ENCODE measurements at places on chromosomes 2 and 18.

DNA sequence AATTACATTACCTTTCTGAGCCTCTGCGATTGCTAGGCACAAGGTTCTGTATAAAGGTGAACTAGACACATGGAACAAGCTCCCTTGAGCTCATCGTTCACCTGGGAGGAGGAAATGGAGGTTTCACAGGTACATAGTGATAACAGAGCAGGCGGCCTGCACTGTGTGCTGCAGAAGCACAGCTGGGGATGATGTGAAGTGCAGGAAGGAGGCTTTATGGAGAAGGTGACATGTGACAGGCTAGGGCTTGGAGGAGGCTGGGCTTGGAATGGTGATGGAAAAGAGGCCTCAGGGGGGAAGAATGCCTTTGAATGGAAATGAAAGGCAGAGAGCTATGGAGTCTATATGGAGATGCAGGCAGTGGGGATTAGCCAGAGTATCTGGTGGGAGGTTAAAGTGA is 22.9 kb downstream of the MARCHF4 start:
- DNase-seq, result no peak

DNA sequence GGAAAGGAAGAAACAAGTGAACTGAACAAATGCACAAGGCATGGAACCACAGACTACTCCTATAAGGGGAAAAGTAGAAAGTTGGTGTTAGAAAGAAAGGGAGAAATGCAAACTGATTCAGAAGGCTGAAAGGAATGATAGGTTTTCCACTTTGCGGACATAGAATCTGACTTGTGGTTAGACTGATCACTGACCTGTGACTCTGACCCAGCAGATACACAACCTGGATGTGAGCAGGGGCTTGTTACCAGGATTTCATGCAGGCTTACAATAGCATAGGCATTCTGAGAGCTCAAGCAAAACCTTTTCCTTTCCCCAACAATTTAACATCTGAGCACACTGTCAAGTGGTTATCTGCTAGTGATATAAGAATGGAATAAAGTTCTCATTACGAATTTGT is 237.0 kb upstream of the CDH20 start:
- no peak for DNase-seq

- no peak for DNase-seq
Observed at GRCh38 chr2:140122001-140122400, 1341.8 kb upstream of the NXPH2 start.

GRCh38 chr2:45925636-45926366 is 274.3 kb downstream of the PRKCE start:
- no peak for DNase-seq

GRCh38 chr18:34707670-34708069 is 2.4 kb upstream of the DTNA start:
- no peak for DNase-seq

DNA sequence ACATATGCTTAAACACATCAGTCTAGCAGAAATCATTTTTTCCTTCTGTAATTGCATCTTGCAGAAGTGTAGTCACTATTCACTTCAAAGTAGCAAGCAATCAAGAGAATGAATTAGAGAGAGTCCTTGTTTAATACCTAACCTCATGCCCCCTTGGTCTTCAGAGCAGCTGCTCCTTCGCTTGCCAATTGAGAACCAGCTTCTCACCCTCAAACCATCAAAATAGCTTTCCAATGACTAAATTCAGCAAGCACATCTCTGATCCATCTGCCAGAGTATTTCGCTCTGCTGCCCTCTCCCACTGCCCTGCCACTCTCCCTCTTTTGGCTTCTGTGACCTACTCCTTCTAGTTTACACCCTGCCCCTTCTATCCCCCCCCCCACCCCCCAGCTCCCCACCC is 120.7 kb upstream of the AGAP1 start:
- no peak for DNase-seq

- no peak for DNase-seq
Observed at GRCh38 chr18:4704781-4705180, 249.7 kb upstream of the DLGAP1 start.

- no peak for DNase-seq
Observed at GRCh38 chr18:51350081-51350480, 152.6 kb upstream of the MEX3C start.

- no peak for DNase-seq
Observed at GRCh38 chr18:46414863-46415262, 242.2 kb downstream of the LOXHD1 start.

GRCh38 chr18:9517869-9518268 is 42.6 kb downstream of the RALBP1 start:
- no peak for DNase-seq

DNA sequence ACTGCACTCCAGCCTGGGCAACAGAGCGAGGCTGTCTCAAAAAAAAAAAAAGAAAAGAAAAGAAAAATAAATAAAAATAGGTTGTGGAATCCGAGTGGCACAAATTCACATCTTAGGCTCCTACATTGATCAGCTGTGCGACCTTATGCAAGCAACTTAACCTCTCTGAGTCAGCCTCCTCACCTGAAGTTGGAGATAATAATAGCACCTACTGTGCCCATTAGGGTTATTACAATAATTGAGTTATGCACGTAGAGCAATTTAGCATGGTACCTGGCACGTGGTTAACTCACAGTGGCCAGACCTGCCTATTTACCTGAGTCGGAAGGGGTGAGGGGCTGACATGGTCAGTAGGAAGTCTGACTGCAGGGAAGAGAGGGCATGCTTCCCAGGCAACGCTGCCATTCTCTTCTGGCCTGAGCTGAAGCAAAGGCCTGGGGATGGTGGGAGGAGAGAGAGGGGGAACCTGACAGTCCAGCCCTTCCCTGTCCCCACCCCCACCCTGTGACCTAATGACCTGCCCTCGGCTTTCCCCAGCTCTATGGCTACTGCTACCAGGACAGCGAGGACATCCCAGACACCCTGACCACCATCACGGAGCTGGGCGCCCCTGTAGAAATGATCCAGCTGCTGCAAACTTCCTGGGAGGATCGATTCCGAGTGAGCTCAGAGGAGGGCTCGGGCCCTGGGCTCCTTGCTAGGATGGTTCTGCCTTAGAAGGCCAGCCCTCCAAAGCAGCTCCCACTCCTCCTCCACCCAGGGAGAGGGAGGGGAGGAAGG is 5.1 kb downstream of the PKDCC start:
- DNase-seq, result no peak

DNA sequence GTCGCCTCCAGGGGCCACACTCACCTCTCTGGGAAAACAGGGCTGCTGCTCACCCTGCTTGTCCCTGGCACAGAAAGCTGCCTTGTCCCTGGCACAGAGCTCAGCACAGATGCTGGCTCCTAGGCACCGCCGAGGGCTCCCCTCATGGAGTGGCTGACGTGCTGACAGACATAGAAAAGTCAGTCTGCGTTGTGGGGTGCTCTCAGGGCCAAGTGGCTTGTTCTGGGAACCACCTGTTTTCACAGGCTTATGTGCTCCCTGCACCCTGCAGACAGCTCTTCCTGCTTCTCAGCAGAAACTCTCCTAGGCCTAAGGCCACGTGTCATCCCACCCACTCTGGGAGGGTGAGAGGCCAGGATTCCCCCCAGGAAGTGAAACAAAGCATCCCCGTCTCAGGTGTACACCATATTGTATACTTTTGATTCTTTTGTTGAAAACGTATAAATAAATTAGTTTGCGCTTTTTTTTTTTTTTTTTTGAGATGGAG is 84.7 kb upstream of the TMEM200C start:
- no peak for DNase-seq

GRCh38 chr2:98087447-98088020 is 567 bp downstream of the VWA3B start:
- no peak for DNase-seq

- no peak for DNase-seq
Observed at GRCh38 chr2:161090411-161090810, 69.8 kb upstream of the TANK start.

DNA sequence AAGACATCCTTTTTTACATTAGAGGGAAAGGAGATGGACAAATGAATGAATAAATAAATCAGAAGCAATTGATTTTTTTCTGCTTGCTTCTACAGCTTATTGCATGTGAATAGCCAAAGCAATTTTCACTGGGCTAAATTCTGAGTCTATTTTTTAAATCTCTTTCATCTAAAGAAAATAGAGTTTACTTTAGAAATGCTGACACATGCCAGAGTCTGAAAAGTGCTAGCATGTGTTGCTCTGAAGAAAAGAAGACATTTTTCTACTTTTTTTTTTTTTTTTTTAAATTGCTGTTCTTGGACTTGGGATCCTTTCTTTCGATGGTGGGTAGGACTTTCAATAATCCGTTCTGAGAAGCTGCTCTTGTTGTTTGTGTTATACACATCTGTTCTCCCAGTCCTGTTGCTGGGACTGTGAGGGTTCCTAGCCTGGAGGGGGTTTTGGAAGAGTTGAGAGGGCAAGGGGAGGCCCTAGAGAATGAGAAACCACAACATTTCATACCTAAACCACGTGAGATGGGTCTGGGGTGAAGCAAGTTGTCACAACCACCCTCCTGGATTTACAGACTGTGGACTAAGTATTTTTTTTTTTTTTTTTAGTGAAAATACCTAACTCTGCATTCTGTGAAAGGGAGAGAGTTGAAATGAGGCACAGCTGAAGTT is 193.5 kb downstream of the PRKCE start:
- DNase-seq, result no peak

GRCh38 chr18:79947881-79948610 is 3.4 kb downstream of the SLC66A2 start:
- DNase-seq, result no peak

GRCh38 chr2:145752091-145752806 is 1232.3 kb upstream of the ZEB2 start:
- DNase-seq, result peak; percentile 9

DNA sequence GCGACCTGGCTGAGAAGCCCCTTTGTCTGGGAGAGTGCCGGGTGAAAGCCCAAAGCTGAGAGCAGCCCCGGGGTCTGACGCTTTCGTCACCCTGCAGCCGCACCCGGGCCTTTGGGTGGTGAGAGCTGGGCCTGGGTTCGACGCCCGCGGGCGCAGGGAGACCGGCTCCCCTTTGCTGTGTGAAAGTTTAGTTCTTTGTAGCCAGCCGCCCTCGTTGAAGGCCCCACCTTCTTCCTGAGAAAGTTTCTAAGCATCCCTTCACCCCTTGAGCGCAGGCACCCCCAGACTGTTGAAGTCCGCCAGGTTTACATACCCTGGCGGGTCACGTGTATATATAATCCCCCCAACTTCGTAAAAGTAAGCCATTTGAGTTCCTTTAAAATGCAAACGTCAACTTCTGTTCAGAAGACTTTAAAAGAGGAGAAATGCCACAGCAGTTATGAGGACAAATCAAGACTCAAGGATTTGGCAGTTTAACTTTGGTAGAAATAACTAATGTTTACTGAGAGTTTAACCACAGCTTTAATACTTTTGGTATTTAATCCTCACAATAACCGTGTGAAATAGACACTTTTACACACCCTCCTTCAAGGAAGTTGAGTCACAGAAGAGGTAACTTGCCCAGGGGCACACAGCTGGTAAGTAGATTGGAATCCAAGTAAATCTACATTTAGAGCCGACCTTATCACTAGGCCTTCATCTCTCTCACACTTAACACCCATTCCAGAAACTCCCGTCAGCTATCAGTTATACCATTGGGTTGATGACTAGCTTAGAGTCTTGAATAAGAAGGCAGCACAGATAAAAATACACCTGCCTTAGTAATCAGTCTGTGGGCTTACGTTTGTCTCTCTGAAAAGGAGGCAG is 1.1 kb upstream of the MBOAT2 start:
- no peak for DNase-seq

DNA sequence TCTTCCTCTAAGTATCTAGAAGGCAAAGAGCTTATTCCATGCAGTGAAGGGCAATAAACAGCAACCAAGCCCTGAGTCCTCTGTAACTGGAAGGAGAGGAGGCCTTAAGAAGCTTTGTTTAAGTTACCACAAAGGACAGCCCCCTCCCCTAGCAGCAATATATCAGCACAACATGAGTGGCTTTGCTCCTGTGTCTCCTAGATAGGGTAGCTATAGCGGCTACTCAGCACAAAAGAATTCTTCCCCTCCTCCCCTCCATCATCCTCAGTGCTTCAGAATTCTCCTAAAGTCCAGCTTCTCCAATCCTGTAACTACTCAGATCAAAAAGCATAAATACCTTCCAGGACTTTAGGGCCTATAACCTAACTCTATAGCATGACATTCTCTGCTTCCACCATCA is 16.5 kb downstream of the SUMO1 start:
- no peak for DNase-seq

GRCh38 chr18:75309564-75309963 is 99.0 kb downstream of the TSHZ1 start:
- DNase-seq, result no peak

GRCh38 chr2:36951027-36951518 is 15.3 kb downstream of the STRN start:
- no peak for DNase-seq

- no peak for DNase-seq
Observed at GRCh38 chr18:53254265-53254664, 914.3 kb downstream of the DCC start.

- no peak for DNase-seq
Observed at GRCh38 chr2:119126650-119127049, 31.9 kb downstream of the C1QL2 start.

- DNase-seq, result no peak
Observed at GRCh38 chr18:54119524-54120019, 104.9 kb downstream of the MBD2 start.

DNA sequence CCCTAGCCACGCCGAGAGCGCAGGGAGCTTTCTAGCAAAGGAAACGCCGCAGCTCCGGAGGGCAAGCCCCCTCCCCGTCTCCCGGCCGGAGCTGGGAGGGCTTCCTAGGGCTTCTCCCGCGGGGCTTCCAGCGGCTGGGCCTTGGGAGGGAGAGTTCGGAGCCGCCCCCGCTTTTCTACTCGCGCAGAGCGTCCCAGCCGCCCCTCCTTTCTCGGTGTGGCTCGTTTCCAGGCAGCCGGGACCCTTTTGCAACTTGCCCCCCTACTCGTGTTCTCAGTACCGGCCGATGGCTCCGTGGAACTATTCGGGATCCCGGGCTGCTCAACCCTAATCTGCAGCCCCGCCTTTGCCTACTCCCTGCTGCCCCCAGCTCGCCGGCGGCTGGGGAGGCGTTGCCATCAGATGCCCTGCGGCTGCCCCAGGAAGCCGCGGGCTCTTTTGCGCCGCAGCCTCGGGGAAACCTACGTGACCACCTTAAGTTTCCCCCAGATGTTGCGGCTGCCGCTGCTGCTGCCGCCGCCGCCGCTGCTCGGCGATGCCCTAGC is 1.5 kb upstream of the NR4A2 start:
- DNase-seq, result no peak

GRCh38 chr18:74353169-74353775 is 37.6 kb downstream of the C18orf63 start:
- DNase-seq, result no peak

Data from D721Med (cell line).